Endodermal cell (in vitro differentiated cells): ENCODE measurements at places on chromosomes 5 and 9. TPM values are rescaled to one million over a fixed set of nuclear protein-coding genes. Genes with fewer than 3 reads are reported as not detected.
A peak's percentile ranks its signal among the peaks of the same experiment; 100 is the strongest.

The TNFAIP8 gene
- 29.6 and 29.9 TPM in 2 replicates for total RNA-seq

The ANKRD31 gene
- 0.13 to 0.25 TPM (median 0.14 TPM) in 3 replicates for total RNA-seq

The TSSK1B gene
- 0.11 TPM in 1 of 2 replicates, not detected in the other for total RNA-seq

The PCDHB4 gene
- total RNA-seq = 2.3 and 3.3 TPM in 2 replicates

The NOXA1 gene
- 5.9 to 6.6 TPM (median 6.0 TPM) in 3 replicates for total RNA-seq

The ST8SIA4 gene
- 47.0 and 49.4 TPM in 2 replicates for total RNA-seq

The PCDHA9 gene
- 0.33 to 0.60 TPM (median 0.48 TPM) in 3 replicates for total RNA-seq

GRCh38 chr9:16028548-16028947 is 475.7 kb downstream of the CCDC171 start:
- DNase-seq = no peak
- H3K27me3 ChIP-seq = no peaks in the 10 kb centered on the region
- H3K4me1 ChIP-seq = peaks cover 3% of the 10 kb centered on the region

DNA sequence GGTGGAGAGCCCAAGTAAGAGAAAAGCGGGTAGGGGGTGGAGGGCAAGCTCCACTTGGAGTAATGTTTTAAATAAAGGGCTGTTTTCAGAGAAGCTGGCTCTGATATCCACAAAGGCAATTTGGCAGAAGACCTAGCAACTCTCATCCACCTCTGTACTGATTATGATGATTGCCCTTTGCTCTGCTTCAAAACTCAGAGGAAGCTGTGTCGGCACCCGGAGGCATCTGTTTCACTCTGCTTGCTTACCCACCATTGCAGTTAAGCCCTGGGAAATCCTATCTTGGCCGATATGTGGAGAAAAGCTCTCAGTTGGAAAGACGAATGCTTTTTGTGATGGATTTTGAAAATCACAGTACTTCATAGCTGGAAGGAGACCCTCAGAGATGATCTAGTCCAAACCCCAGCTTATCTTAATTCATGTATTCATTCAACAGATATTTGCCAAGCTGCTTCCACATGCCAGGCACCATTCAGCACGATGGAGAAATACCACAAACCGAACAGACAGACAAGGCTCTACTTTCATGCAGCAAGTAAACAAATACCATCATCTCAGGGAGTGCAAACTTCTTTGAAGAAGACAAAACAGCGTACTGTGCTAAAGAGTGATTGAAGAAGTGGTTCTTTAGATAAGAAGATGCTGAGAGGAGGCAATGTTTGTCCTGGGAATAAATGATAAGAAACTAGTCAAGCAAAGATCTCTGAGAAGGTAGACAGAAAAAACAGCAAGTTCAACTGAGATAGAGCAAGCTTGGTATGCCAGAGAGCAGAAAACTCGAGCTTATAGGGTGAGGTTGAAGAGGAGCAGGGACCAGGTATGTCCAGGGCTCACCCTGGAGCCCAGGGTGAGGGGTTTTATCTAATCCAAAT is 140.4 kb upstream of the SPDL1 start:
- peaks cover 8% of the 10 kb centered on the region for H3K4me1 ChIP-seq
- no peak overlapping the region for H3K27ac ChIP-seq
- no peak for DNase-seq
- no peak overlapping the region for H3K4me3 ChIP-seq
- no peaks in the 10 kb centered on the region for H3K36me3 ChIP-seq

DNA sequence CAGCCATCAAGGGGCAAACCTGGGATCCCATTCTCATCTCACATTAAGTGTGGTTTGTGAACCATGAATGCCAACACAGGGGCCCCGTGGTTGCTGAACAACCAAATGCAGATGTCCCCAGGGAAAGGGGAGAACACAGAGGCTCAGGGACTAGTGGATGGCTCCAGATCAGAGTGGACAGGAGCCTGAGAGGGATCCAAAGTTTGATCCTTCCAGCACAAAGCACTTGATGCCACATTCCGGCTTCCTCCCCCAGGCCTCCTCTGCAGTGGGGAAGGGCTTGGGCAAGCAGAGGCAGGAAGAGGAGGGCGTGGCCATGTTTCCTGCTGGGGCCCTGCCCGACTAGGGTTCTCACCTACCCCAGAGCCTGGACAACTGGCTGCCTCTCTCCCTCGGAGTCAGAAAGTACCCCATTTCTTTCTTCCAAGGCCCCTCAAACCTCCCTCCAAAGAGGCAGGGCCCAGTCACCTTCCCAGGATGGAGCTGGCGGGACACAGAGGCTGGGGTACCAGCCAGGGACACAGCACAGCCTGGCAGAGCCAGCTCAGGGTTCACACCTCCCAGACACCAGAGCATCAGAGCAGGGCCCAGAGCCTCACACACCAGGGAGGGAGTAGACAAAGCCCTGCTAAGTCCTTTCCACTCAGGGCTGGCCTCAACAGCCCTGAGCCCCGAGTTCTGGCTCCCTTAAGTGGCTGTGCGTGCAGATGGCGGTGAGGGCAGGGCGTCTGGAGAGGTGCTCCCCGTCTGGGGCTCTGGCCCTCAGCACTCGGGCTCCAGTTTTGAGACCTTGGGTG is 4.3 kb upstream of the RNF44 start:
- H3K4me3 ChIP-seq = peak overlapping the region; percentile 83
- peak; percentile 91 for DNase-seq

DNA sequence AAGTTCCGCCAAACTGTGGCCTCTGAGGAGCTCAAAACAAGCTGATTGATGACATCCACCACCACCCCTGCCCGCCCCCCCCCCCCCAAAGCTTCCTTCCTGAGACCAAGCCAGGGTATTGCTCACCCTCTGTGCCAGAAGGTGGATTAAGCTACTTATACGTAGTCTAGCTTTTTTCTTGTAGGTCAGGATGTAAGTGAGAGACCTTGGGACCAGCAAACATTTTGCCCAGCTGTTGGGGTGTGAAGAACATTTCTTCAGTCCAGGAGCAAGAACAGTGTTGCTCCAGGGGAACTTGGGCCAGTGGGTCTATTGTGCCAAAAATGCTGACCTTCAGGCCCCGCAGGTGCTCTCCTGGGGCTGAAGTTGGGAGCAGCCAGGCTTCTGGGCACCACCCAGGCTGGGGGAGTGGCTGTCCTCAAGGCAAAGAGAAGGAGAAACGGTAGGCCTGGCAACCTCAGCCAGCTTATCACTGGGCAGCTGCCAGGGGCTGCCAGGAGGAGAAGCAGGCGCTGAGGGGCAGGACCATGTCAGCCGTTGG is 18.0 kb downstream of the NEURL1B start:
- H3K4me1 ChIP-seq = no peaks in the 10 kb centered on the region
- no peaks in the 10 kb centered on the region for H3K36me3 ChIP-seq
- DNase-seq = no peak

- H3K4me1 ChIP-seq = peaks cover 23% of the 10 kb centered on the region
- no peak for DNase-seq
- H3K27ac ChIP-seq = no peak overlapping the region
- no peaks in the 10 kb centered on the region for H3K27me3 ChIP-seq
- no peak overlapping the region for H3K4me3 ChIP-seq
- no peaks in the 10 kb centered on the region for H3K36me3 ChIP-seq
Observed at GRCh38 chr9:35335164-35335563, 154.7 kb upstream of the RUSC2 start.

- H3K27ac ChIP-seq = no peak overlapping the region
- H3K4me3 ChIP-seq = no peak overlapping the region
- H3K27me3 ChIP-seq = no peaks in the 10 kb centered on the region
- peaks cover 39% of the 10 kb centered on the region for H3K36me3 ChIP-seq
- no peaks in the 10 kb centered on the region for H3K4me1 ChIP-seq
Observed at GRCh38 chr9:135950135-135950682, 11.0 kb downstream of the UBAC1 start.

DNA sequence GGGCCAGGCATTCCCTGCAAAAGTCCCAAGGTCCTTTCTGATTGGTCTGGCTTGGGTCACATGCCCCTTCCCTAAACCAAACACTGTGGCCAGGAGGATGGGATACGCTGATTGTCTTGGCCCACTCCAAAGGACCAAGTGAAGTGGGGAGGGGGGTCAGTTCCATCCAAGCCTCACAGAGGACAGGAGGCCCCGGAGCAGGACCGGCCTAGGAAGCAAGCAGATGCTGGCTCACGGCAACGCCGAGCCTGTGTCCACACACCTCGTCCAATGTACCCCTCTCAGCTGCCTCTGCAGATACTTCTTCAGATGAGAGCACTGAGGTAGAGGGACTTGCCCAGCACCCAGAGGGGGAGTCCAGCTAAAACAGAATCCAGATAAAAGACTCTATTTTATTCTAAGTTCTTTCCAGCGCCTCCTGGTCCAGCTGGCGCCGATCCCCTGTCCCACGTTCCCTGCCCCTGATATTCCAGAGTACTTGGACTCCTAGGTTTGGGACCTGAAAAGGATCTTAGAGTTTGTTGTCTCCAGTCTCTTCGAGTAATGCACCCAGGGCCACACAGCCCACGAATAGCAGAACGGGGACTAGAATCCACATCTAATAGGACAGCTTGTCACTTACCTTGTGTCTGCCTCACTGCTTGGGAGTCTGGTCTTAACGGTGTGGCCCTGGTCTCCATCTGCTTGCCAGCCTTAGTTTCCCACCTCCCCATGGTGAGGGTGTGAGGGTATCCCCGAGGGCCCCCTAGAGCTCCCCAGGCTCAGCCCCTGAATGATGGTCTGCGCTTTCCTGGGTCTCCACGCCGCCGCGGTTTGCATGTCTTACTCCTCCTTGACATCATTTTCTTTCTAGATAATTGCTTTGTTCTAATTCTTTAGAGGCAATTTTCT is 72.4 kb upstream of the UNC5A start:
- peaks cover 3% of the 10 kb centered on the region for H3K4me1 ChIP-seq
- peaks cover 15% of the 10 kb centered on the region for H3K27me3 ChIP-seq
- peak; percentile 43 for DNase-seq
- H3K4me3 ChIP-seq = no peak overlapping the region
- no peaks in the 10 kb centered on the region for H3K36me3 ChIP-seq
- no peak overlapping the region for H3K27ac ChIP-seq

DNA sequence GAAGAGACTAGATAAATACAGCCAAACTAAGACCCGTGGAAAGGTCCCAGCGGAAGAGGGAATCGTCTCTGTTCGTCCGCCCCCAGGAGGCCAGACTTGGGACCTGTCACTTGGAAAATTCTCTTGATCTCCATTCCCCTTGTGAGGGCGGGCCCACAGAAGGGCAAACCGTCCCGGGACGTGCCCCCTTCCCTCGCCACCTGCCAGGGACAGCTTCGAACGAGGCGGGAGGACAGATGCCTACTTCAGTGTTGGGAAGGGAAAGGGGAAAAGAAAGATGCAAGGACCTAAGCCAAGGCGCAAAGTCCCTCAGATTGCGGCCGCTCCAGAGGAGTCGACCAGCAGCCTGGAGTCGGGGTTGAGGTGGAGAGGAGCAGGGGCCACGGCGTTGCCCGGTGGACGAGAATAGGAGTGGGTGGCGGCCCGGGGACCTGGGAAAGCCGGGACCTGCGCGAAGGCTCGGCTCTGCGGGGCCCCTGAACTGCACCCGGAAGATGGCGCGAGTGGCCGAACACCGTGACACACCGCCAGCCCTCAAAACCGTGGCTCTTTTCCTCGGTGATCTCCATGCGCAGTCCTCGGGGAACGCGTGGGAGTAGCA is 4.4 kb upstream of the EBF1 start:
- H3K4me3 ChIP-seq = peak overlapping the region; percentile 59
- no peak overlapping the region for H3K27ac ChIP-seq
- H3K4me1 ChIP-seq = peaks cover 7% of the 10 kb centered on the region
- DNase-seq = peak; percentile 87

GRCh38 chr9:127470662-127471061 is 19.4 kb downstream of the LRSAM1 start:
- H3K27me3 ChIP-seq = no peaks in the 10 kb centered on the region
- H3K27ac ChIP-seq = no peak overlapping the region
- no peak for DNase-seq
- no peaks in the 10 kb centered on the region for H3K4me1 ChIP-seq
- no peak overlapping the region for H3K4me3 ChIP-seq

DNA sequence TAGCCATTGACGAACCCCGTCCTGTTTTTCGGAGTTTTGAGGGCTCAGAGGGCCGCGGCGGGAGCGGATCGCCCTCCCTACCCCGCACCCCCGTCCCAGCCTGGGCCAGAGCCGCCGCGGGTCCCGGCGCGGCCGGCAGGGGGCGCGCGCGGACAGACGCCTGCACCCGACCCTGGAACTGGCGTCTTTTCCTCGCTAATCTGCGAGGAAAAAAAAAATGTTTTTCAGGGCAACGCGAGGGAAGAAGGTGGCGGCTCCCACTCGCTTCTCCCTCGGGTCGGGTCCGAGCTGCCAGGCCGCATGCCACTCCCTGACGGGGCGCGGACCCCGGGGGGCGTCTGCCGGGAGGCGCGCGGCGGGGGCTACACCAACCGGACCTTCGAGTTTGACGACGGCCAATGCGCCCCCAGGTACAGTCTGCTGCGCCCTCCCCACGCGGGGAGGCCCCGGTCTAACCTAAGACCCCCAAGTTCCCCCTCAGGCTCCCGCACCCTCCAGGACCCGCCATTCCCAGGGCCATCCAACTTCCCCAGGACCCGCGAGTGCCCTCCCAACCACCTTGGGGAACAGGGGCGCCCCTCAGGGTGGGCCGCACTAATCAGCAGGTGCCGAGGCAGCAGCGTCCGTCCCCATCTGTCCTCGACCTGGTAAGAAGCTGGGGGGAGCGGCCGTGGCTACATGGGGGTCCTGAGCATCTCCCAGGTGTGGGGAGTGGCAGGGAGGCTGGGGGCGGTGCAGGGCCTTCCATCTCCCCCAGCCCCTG is at the start of gene KCNT1:
KCNT1 (plus strand) TSS at position 227 of the 763 bp plus-strand sequence; CDS start at position 301, 74 bp downstream.
- no peaks in the 10 kb centered on the region for H3K4me1 ChIP-seq
- H3K27ac ChIP-seq = no peak within 1 kb of the TSS
- H3K4me3 ChIP-seq = no peak within 1 kb of the TSS
- no peaks in the 10 kb centered on the region for H3K36me3 ChIP-seq

DNA sequence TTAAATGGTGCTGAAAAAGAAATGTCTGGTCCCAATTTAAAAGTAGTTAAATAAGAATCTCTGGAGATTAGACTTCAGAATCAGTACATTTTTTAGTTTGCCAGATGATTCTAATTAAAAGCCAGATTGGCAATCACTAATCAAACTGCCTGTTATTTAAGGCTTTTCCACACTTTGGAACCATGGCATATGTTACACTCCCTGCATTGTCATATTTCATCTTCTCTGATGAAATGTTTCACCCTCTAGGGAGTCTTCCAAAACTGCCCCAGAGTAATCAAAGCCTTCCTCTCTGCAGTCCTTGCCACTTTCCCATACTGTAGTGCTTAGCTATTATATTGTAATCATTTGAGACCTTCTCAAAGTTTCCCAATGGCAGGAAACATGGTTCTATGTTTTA is 17.5 kb upstream of the OR13C9 start:
- H3K4me3 ChIP-seq = no peak overlapping the region
- H3K27me3 ChIP-seq = no peaks in the 10 kb centered on the region
- H3K27ac ChIP-seq = no peak overlapping the region
- H3K4me1 ChIP-seq = no peaks in the 10 kb centered on the region
- H3K36me3 ChIP-seq = no peaks in the 10 kb centered on the region

DNA sequence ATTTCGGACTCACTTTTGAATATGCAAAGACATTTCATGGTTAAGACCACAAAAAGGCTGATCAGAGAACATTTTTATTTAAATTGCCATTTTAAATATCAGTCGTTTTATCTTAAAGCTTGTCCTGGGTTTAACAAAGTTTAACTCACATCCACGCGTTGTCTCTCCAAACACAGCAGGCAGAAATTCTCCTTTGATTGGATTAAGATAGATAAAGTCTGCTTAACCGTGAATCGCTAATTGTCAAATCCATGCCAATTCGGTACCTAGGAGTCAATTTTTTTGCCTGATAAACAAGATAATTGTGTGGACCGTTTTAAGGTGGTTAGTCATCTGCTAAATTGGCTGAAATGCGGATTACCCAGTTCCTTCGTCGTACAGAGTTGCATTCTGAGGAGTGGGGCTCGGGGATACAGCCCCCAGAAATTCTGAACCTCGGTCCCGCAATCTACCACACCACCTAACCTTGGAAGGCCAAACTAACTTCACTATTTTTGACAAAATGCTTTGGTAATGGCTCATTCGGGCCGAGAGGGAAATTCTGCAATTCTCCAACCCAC is 665 bp upstream of the BTF3 start:
- peak overlapping the region; percentile 82 for H3K27ac ChIP-seq
- no peak for DNase-seq
- H3K4me3 ChIP-seq = peak overlapping the region; percentile 99
- H3K36me3 ChIP-seq = peaks cover 30% of the 10 kb centered on the region
